Hypothalamus (tissue), 51 donors: ENCODE measurements at places on chromosomes 2 and 18.

- DNase-seq = no peak
Observed at GRCh38 chr2:16239296-16239850, 299.0 kb downstream of the MYCN start.

- peak; percentile 13 for DNase-seq
Observed at GRCh38 chr2:215435280-215435869, 493 bp downstream of the FN1 start.

GRCh38 chr2:17079262-17079661 lies 413.6 kb upstream of the CYRIA start:
- no peak for DNase-seq

GRCh38 chr2:161111531-161111930 lies 48.7 kb upstream of the TANK start:
- no peak for DNase-seq

DNA sequence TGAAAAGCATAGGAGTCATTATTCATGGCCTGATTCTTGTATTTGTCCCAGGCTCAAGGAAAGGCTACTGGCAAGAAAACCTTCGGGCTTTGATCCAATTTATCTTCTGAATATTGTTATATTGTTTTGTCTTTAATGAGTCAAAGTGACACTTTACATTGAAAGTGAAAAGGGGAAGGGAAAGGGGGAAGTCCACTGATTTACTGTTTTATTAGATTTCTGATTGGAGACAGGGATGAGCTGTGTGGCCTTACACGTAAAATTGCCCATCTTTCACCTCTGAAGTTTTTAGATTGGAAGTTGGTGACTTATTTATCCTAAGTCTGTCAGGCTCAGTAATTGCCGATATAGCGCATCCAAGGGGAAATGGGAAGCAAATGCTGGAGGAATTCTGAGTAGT lies 843.8 kb upstream of the LRRTM1 start:
- DNase-seq = no peak

- no peak for DNase-seq
Observed at GRCh38 chr2:127032621-127033020, 74.3 kb downstream of the BIN1 start.

- DNase-seq = no peak
Observed at GRCh38 chr2:188902901-188903491, 71.2 kb upstream of the COL3A1 start.

DNA sequence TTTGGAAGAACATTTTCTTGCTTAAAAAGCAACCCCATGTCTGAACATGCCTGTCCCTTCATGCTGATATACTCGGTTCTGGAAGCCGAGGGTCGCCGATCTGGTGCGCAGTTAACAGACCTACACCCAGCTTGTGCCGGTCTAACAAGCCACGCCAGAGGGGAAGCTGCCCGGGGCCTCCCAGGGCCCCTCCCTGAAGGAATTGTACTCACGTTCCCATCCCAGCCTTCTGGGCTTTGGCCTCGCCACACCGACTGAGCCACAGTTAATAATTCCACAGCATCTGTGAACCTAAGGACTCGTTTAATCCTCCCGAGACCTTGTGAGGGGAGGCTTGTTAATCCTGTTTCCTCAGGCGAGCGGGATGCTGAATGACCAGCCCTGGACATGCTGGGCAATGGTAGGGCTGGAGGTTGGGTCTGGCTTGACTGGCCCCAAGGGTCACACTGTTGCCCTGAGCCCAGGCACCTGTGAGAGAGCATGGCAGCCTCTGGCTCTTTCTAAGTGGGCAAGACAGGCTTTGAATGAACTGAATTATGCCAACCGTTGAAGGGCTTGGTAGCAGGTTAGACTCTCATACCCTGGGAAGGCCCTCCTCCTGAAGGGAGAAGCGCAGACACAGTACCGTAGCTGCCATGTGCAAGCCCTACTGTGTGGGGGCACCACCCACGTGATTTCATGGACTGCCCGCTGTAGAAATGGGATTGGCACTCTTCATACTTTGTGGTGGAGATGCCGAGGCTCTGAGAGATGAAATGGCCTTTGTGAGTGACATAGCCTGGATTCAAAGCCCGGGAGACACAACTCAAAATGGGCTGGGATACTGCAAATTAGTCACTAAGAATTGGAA lies 27.9 kb upstream of the ODC1 start:
- DNase-seq = no peak

DNA sequence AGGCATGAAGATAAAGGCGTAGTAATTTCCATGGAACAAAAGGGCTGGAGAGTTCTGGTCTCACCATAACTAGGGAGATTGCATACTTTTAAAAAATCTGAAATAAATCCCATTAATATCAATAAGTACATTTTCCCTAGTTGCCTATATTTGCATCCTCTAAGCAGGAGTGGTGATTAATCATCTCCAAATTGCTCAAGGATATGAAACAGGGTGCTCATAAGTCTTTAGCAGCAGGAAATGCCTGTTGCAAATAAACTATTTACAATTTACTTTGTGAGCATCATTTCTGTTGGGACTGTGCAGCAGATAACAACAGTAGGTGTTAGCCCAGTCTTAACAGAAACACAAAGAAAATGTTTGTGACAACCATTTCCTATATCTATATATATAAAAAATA lies 92.4 kb upstream of the TMEM178A start:
- no peak for DNase-seq

GRCh38 chr2:240233885-240234502 lies 93.5 kb upstream of the OTOS start:
- no peak for DNase-seq

GRCh38 chr2:180540761-180541160 lies 439.6 kb upstream of the UBE2E3 start:
- DNase-seq = no peak

DNA sequence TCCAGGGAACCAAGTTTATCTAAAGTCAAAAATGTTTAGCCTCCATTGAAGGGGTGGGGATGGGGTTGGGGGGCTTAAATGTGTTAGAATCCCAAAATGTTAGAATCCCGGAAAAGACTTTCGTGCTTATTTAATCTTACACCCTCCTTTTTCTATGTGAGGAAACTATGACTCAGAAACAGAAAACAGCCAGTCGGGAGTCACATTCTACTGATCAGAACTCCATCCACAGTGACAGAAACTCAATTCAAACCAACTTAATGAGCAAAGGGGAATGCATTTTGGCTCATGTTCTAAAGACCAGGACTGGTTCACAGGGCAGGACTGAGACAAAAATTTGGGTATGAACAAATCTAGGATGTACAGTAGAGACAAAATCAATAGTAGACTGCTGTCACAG lies 31.9 kb upstream of the AFTPH start:
- no peak for DNase-seq

- no peak for DNase-seq
Observed at GRCh38 chr2:69053416-69053965, 40.5 kb downstream of the ANTXR1 start.

DNA sequence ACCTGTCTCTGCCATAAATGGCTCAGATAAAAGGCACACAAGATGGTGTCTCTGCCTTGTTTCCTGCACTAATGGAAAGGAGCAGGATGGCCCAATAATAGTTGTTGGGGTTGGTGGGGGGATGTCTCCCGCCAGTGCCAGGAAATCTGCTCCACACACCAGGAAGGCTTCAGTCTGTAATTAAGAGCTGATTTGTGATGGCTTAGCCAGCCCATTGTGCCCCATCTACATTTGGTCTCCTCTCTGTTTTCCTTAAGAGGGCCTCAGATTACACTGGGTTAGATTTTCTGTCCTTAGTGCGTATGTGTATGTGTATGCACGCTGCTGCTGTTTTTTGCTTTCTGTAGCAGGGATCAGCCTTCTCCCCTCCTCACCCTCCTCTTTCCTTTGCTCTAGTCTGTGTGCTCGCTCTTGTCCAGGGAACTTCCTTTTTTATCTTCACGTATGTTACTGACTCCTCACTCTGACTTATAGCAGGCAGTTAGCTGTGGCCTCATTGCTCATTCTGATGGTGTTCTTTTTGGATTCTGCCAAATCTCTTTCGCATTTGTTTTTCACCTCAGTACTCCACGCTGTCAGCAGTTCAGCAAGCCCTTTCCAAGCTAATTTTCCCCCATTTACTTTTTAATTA lies 33.4 kb upstream of the MGAT5 start:
- no peak for DNase-seq

- DNase-seq = no peak
Observed at GRCh38 chr18:7132356-7133150, 15.0 kb upstream of the LAMA1 start.

DNA sequence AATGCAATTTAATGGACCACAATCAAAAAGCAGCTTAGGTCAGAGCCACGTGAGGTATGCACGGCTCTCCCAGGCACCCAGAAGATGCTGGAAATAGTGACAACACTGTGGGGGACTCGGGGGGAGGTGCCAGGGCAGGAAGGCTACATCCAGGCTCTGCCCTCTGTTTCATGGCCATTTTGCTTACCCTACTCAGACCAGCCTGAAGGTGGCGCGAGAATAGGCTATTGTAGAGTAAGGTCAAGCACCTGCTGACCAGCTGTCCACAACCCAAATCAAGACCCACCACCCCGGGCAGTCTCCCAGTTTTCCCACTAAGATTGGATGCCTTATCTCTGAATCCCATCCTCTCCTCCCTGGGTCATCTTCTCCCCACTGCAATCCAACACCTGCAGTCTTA lies 115.7 kb downstream of the VIT start:
- DNase-seq = no peak

DNA sequence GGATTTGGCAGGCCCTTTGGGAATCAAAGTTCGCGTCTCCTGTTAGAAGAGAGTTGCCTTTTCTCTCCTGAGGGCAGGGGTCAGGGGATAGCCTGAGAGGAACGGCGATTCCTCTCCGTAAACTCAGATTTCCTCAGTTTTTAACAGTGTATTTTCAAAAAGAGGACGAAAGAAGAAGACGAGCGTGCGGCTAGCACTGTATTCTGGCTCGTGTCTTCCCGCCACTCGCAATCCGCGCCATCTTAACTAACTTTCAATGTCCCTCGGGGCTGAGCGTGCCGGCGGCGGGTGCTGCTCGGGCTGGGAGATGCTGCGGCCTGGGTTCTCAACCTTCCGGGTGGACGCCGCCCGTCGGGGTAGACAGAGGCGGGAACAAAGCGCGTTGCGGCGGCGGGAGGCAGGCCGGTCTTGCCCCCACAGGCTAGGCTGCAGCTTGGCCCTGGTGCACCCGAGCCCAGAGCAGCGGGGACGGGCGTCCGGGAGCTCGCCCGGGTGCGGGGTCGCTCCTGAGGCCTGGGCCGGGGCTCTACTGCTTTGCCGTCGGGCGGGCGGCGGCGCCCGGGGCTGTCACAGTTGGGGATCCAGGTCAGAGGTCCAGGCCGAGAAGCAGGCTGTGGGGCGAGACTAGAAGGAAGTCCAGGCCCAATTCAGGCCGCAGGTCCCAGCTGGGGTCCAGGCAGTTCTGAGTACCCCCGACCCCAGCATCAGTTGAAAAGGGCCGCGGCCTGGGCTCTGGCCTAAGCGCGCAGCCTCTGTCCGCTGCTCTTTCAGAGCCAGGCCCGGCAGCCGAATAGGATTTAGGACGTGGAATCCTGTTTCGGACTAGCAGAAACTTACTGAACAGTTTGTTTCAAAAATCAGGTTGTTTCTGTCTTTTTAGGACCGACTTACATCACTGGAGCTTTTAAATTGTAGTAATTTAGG lies 11.8 kb downstream of the TBR1 start:
- no peak for DNase-seq

- no peak for DNase-seq
Observed at GRCh38 chr2:234378440-234378839, 118.4 kb downstream of the ARL4C start.

DNA sequence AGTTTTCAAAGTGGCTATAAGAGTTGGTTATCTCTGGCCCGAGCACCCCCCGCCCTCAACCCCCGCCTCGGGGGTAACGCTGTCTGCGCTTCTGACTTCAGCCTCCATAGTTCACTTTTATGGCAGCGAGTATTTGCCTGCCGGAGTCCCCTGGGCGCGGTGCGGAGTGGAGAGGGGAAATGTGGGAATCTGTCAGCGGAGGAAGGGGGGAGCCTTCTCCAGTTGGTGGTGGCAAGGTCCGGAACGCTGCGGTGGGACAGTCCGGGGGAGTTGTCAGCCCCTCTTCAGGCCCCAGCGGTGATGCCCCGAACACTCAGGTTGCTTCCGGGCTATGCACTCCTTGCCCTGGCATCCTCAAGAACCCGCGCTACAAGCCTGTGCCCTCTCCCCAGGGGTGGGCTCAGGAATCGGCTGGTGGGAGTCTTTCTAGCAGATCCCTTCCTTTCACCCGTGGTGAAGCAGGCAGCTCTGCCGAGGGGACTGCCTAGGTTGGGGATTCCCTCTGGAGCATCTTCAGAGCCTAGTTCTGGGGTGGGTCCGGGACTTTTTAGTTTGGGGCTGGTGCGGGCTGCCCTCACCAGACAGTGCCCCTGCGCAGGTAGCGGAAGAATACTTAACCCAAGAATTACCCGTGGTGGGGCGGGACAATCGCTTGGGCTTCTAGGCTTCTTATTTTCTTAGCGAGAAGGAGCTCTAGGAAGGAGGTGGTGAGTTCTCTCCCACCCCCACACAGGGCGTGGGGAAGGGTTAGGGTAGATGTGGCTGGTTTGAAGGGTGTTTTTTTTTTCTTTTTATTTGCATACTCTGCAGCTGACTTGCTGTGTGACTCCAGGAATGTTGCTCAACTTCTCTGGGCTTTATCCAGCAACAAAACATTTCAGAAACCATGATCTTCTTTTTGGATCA lies 1.6 kb downstream of the ATOH8 start:
- DNase-seq = no peak
